ENCODE measurements at places on chromosomes 3 and 15.

DNA sequence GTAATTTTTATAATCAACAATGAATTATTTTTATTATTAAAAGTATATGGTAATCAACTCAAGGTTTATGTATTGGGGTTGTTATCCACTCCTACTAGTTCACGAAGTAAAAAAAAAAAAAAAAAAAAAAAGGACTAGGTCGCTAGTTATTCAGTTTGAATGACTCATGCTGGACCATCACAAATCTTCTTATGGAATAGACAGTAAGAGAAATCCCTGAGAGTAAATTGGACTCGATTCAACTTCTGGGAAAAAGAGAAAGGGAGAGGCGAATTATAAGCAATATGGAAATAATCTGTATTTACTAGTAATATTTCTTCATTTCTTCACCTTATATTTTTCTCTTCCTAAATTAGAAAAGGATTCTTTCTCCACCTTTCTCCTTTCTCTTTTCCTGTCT, 2.0 kb downstream of the MYEF2 start:
- DNase-seq: no peak

DNA sequence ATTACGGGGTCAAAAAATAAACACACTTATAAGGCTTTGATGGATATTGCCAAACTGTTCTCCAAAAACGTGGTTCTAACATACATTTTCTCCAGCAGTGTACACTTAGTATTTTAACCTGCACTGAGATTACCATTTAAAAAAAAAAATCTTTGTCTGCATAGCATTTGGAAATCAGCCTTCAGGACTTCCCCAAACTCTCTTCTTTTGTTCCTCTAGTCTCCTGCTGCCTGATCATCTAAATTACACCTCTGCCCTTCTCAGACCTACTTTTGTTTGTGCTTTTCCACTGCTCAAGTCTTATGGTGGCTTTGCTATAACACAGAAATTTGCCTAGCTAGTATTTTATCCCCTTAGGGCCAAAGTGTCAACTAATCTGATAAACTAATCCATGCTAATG, 3.8 kb downstream of the NCEH1 start:
- DNase-seq: no peak

- no peak for DNase-seq
Observed at GRCh38 chr3:71308836-71309235, 274.7 kb downstream of the FOXP1 start.

DNA sequence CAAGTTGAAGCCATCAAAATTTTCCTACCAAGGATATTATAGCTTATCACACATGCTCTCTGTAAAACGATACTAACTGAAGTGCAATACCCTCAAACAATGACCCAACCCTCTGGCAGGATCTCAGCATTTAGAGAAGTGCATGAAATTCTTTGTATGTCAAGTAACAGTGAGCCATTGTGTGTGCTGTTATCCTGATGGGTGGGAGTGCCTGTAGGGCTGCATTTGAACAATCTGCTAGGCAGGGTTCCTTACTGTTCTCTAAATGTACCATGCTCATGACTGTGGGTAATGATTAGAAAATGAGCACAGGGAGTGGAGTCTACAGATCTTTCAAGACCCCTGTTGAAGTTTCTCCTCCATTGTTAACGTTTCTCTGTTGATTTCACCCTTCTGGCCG, 398.1 kb downstream of the NSUN3 start:
- no peak for DNase-seq

DNA sequence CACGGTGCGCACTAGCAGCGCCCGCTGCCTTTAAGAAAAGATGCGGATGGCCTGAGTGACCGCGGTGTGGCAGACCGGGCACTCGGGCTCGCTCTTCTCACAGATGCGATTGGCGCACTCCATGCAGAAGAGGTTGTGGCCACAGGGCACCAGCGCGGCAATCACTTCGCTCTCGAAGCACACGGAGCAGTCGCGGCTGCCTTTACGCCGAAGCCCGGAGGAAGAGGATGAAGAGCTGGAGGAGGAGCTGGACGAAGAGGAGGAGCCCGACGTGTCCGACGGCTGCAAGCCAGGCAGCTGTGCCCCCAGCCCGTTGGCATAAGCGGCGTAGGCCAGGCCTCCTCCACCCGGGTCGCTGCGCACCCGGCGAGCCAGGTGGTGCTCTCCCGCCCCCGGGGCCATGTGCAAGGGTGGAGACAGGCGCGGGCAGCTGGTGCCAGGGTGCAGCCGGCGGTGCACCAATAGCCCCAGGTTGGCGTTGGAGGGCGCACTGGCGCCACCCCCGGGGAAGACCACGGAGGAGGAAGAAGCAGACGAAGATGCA, 2.6 kb downstream of the MEX3B start:
- DNase-seq: no peak

GRCh38 chr15:79978260-79978654, 7.3 kb upstream of the BCL2A1 start:
- no peak for DNase-seq

DNA sequence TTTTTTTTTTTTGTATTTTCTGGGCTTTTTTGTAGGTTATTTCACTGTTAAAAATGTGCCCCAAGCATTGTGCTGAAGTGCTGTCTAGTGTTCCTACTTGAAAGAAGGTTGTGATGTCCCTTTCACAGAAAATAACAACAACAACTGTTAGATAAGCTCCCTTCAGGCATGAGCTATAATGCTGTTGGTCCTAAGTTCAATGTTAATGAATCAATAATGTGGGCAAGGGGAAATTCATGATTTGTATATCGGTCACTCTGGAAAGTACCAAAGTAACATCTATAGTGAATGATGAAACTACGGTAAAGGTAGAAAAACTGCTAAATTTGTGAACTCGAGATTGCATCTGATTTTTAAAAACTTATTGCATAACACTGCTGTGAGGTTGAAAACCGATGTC, 539.4 kb downstream of the CADM2 start:
- no peak for DNase-seq

DNA sequence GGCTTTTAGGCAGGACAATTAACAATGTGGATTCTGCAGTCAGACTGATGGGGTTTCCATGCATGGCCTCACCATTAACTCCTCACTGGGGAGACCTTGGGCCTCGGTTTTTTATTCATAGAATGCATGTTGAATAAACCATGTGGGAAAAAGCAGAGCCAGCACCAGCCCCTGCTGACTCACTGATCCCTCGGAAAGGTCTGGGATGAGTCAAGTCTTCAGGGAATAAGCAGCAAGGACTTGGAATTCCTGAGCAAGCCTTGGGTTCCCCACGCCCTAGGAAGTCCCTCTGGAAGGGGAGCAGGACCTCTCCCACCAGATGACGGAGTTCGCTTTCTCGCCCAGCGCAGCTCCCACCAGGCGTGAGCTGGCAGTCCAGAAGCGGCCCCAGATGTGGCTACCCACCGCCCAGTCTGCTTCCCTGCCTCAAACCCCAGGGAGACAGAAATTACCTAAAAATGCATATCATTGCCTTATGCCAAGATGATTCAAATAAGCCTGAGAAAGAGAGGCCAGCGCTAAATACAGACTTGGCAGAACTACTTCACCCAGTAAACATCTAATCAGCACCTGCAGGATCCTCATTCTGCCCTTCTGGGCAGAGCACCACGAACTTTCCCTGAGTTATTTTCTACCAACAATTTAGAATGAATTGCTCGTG, 45.4 kb downstream of the BTD start:
- DNase-seq: no peak

DNA sequence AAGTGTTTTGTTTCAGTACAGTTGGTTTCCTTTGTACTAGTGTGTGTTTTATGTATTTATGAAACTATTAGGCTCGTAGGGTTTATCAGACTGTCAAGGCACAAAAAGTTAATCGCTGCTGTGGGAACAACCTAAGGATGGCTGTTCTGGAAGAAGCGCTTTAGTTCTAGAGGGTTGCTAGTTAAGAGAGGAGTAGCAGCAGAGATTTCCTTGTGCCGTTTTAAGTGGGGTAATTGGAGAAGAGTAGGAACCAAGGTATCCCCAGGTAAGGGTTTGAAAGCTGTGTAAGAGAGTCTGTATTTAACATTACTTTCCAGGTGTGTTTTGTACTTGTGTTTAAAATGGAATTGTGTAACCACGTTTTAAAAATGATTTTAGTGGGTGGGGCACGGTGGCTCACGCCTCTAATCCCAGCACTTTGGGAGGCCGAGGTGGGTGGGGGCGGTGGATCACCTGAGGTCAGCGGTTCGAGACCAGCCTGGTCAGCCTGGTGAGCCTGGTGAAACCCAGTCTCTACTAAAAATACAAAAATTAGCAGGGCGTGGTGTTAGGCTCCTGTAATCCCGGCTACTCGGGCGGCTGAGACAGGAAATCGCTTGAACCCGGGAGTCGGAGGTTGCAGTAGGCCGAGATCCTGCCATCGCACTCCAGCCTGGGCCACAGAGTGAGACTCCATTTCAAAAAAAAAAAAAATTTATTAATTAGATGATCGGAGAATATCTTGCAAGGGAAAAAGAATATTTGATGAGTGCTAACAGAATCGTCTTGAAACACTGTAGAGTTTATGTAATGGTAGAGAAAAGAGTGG, 2.6 kb downstream of the MORF4L1 start:
- DNase-seq: no peak

DNA sequence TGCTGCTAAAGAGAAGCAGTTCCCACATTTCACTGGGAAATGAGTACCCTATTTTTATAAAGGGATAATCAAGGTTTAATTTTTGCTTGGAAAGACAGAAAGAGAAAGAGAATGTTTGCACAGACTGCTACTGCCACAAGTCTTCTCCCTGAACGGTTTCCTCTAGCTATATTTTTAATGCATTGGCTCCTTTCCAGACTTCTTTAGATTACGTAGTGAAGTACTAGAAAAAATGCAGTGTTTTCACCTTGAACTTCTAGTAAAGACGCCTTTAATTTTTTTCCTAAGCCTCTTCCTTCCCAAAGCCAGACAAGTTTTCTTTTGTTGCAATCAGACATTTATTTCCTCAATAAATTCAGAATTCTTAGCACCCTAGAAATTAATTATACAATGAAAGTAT, 248.3 kb upstream of the CCDC54 start:
- no peak for DNase-seq

DNA sequence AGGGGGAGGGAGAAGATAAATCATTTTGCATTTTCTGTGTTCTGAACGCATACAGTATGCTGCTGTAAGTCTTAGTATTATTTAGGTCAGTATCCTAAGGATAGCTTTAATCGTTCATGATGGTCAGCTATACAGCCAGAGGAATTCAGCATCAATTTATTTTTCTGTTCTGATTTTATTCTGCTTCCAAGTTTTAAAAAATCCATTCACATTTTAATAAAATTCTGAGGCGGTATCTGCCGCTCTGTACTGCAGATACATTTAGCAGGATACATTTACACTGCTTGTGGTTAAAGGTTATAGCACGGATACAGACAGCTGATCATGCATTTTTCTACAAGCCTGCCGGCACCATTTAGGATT, 17.8 kb downstream of the ZBTB38 start:
- DNase-seq: no peak

DNA sequence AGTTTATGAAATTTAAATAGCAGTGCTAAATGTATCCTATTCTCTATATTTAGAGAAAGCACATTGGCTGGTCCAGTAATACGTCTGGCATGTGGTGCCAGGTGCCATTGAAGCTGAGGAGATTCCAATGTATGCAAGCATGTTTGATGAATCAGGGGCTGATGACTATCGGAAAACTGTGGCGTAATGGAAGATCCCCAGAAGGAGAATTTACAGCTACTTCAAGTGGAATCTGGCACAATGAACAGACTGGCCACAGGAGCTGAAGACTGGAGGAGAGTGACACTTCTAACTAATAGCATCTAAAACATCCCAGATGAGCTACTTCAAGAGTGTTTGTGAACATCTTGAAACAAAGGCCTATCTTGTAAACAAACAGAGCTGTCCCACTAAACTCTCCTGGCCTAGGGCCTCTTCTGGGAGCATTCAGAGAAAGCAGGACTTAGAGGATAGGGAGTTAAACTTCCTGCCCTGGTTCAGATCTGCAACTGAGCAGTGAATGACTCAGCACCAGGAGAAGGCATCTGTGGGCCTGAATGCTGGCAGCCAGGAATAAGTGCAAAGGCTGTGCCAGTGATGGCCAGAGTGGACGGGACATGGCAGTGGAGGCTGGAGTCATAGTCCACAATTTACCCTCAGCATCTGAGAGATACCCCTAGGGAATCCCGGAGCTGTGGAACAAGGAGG, 15.2 kb upstream of the ACTC1 start:
- DNase-seq: no peak

DNA sequence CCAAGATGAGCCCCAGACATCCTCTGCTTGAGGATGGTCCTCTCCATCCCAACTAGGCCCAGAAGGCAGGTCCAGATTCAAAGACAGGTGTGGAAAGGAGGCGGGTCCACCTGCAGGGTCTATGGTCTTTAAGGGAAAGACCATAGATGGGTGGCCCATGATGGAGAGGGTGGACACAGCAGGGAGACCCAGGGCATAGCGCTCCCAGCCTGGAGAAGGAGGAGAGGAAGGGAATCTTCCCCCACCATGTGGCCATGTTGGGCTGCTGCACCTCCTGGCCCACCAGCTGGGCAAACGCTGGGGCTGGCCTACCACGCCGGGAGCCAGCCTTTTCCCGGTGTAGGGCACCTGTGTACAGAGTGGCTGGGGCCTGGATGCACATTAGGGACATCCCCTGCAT, 265.2 kb upstream of the TLE3 start:
- DNase-seq: peak; percentile 16

DNA sequence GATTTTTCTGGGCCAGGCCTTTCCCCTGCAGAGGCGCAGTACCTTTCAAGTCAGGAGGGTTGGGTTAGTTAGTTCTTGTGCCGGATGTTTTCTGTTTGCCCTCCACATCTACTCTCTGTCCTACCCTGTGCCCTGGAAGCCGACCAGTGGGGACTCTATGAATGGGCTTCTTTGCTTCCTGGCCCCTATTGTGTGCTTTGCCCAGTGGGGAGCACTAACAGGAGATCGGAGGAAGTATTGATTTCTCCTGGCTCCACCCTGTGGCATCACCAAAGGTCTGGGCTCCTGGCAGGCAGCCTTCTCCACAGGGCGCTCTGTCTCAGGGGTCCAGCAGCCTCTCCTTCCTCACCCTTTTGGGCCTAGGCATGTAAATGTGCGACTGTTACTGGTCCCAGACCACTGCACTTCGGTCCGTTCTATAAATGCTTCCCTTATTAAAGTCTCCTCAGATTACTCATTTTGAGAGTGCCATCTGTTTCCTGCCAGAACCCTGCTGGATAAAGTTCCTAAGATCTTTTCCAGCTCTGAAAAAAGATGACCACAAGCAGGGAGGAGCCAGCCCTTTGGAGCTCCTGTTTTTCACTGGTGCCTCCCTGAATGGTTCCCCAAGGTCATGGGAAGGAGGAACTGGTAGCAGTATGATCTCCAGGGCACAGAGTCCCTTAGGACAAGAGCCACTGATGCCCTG, 44.5 kb downstream of the CTDSPL start:
- no peak for DNase-seq

DNA sequence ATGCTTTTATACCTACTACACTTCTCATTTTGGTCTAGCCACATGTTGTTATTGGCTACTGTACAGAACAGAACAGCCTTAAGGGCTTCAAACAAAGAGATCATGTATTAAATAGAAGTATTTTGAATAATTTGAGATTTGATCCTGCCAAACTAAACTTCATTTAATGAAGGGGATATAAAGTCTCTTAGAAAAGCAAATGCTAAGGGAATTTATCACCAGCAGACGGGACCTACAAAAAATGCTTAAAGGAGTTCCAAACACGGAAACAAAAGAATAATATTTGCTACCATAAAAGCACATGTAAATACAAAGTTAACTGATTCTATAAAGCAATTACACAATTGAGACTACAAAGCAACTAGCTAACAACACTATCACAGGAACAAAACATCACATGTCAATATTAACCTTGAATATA, 23.6 kb upstream of the FMN1 start:
- DNase-seq: no peak

- DNase-seq: no peak
Observed at GRCh38 chr3:25548836-25549235, 115.9 kb downstream of the TOP2B start.

- DNase-seq: peak; percentile 68
Observed at GRCh38 chr3:33385423-33385822, 54.8 kb downstream of the UBP1 start.

- DNase-seq: no peak
Observed at GRCh38 chr3:190058521-190059241, 62.0 kb downstream of the P3H2 start.

Measured in stimulated activated CD8-positive, alpha-beta memory T cell treated with anti-CD3 and anti-CD28 coated beads, Interleukin-4, amount 100 ng/mL, for 48 hours (primary cell).